ENCODE measurements at places on chromosomes 4 and X.

DNA sequence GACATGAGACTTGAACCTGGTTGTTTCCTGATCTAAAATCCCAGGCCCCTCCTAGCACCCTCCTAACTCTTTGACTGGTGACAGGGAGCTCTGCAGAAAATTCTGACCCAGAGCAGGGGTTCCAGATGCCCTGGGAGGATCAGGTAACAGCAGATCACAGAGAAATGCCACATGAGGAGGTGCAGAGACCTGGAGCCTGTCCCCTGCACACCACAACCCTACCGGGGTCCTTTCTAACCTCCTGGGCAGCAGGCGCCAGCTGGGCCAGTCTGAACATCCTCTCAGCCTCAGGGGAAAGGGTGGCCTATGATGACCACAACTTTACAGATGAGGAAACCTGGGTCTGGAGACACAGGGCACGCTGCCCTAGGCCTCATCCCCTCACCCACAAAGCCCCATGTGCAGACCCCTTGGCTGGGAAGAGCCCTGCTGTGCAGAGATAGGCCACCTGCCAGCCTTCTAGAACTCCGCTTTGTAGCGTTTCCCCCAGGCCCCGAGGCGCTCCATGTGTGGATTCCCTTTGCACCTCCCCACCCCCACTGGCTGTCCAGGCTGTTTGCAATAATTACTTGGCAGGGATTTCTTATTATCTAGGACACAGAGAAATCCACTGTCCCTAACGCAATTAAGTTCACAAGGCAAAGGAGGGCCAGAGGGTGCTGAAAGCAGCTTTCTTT lies 36.5 kb downstream of the WDR1 start:
- DNase-seq, result no peak

DNA sequence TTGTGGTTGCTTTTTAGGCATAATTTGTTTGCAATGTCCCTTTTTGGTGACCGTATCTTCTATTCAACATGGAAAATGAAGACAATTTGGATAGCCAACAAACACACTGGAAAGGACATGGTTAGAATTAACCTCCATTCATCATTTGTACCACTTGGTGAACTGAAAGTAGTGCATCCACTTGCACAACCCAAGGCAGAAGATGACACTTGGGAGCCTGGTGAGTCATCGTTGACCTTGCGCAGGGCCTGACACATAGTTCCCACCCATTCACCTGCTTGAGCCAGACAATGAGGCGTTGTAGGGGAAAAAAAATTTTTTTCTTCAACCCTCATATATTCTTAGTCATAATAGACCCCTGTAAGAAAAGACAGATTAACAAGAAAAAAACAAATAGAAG lies 32.4 kb downstream of the EGF start:
- no peak for DNase-seq

GRCh38 chr4:130393231-130393630 lies 1297.3 kb downstream of the C4orf33 start:
- DNase-seq, result no peak

DNA sequence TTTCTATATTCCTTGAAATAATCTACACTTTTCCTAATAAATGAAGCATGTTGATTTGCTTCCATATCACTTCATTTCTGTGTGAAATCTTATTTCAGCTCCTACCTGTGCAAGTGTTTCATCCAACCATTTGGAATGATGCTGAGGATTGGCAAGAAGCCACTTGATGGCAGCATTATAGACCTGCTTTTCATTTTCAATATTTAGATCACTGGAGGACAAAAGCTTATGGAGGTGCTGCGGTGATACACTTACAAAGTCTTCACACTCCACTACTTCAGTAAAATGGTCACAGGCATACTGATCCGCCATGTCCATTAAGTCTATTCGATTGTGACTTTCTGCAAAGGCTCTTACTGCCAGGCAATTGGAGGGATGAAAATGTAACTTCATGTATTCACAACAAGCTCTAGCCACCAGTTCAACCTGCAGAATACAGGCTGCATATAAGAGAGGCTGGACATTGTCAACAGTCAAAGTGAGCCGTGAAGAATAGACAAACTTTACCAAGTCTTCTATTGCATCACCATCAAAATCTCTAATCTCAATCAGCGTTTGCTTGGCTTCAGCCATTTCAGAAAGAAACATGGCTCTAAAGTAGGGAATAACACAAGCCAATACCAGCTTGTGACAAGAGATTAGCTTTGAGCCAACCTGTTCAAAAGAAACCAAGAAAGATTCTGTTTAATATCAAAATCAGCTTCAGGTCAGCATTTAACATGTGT lies 35.1 kb downstream of the KLHL8 start:
- no peak for DNase-seq

DNA sequence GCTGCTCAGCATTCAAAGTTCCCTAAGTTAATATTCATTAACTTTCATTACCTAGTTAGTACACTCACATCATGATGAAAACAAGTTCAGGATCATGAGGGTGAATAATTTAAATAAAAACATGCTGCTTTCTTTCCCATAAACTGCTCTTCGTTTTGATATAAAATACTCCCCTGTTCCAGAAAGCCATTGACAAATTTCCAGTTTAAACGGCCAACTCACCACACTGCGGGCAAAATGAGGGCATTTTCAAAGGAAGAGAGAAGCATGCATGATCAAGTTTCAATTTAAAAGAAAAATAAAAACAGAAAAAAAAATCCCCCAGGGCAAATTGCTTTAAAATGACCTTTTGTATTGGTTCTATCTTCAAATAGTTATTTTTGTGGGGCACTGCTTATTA lies 69.6 kb downstream of the EPHA5 start:
- no peak for DNase-seq

GRCh38 chr4:8350352-8350751 lies 80.8 kb downstream of the HTRA3 start:
- peak; percentile 65 for DNase-seq

DNA sequence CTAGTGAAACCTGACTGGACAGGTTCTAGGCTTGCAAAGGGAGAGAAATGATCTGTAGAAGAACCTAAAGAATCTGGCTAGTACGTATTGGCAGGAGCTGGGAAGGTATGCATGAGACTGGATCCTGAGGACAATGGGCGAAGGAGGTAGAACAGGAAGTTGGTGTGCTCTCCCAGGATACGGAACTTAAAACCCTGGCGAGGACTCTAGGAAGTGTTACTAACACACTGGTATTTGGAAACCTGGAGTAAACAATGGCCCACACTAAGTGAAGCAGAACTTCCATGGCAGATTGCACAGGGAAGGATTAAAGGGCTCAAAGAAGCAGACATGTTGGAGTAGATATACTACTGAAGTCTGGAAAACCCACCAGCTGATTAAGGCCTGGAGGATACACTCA lies 9.1 kb downstream of the SYN1 start:
- peak; percentile 4 for DNase-seq

GRCh38 chr4:51906167-51906958 lies 63.4 kb downstream of the DCUN1D4 start:
- no peak for DNase-seq

- DNase-seq, result no peak
Observed at GRCh38 chr4:109662116-109662515, 41.1 kb downstream of the CASP6 start.

DNA sequence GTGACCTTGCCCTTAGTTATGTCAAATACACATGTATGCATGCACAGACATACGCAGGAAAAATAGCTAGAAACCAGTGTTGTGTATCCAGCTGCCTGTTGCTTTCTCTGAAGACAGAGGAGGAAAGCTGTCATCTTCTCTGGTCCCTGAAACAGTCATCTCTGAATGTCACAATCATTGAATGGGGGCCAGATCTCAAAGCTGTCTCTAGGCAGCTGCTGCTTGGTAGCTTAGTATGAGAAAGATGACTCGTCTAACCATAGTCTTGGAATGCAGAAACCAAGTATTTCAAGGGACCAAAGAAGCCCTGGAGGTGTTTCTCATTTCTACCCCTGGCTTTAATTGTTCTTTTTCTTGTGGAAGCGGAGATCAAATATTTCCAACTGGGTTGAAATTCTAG lies 4.0 kb downstream of the GRIA3 start:
- no peak for DNase-seq

DNA sequence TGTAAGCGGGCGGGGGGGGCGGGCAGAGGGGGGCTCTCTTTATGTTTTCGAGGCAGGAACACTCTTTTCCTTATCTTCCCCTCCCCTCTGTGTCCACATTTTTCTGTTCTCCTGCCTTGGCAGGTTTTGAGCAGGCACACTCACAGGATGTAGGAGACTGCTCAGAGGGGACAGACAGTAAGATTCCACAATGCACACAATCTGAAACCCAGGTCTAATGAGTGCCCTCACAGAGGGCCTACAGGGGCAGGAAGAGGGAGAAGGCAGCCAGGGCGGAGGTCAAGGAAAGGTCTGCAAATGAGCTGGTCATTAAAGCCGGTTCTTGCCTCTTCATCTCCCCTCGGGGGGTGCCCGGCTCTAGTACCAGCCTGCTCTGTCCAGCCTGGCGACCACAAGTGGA lies 106.1 kb upstream of the ATP6AP2 start:
- DNase-seq, result no peak

- no peak for DNase-seq
Observed at GRCh38 chr4:121370729-121371325, 10.0 kb downstream of the QRFPR start.

DNA sequence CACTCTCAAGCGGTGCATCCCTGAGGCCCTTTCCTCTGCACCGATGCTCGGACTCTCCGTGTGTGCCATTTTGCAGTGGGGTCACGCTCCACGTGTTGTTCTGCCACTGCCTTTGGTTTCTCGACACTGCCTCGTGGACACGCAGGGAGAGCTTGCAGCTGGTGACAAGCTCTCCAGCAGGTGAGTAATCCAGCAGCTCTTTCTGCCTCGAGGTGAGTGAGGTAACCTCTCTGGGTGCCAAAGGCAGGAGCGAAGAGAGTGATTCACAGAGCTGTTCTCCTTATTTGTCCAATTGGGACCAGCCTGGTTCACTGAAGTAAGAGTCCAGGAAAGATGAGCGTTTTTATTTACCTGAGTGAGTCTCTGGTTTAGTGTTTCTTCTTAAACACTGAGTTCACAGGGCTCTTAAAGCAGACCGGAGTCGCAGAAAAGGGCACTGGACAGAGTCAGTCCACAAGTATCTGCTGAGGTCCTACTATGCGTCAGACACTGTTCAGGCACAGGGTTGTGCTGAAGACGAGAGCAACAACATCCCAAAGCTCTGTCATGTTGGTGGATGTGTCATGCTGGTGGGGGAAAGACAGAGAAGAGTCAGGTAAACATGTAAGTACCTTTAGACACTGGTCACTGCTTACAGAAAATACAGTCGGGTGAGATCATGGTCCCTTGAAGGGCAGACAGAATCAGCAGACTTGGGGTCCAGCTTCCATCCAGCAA lies 61.8 kb downstream of the FHDC1 start:
- no peak for DNase-seq
